HL-60 (cell line): ENCODE measurements at places on chromosomes 13 and 19.

DNA sequence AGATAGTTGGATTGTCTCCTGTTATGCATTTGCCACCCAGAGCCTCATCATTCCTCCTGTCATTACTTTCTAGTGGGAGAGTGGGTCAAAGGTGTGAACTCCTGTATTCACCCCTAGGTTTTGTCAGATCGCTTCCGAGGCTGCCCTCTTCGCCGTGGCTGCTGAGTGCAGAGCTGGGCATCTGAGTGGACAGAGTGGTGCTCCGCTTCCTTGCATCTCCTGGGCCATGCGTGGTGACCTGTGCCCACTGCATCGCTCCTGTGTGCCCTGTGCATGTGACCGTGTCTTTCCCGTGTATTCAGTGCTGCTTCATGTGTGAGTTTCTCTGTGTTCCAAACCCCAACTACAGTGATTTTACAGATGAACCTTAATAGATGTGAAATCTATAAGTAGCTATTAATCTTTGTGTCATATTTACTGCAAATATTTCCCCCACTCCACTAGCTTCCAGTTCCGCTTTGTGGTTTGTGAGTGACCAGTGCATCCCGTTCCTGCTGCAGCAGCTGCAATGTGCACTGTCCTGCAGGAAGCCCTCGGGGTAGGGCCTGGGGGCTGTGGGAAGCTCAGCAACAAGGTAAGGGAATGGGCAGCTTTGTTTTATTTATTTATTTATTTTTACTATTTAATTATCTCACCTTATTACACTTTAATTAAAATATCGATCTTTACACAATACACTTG lies 53.1 kb downstream of the C13orf46 start:
- DNase-seq: no peak

GRCh38 chr13:110869805-110870706 lies 44.8 kb downstream of the ANKRD10 start:
- DNase-seq: peak; percentile 37

- no peak for DNase-seq
Measured at GRCh38 chr13:27004866-27005265, 166.7 kb downstream of the USP12 start.

DNA sequence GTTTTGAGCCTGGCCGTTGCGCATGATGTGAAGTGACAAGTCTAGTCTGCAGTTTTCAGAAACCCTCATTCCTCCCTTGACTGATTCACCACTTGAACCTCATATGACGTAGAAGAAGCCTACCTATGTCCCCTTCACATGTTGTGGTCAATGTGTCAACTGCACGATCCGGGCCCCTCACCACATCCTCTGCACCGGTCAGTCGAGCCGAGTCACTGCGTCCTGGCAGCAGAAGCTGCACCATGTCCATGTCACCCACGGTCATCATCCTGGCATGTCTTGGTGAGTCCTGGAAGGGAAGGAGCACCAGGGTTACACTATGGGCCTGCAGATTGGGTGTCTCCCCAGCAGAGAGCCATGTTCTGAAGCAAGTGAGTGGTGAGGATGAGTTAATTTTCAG lies at the start of gene KIR2DL4:
KIR2DL4 (plus strand) TSS at position 201 of the 400 bp plus-strand sequence; CDS start at position 243, 42 bp downstream.
- no peak for DNase-seq

GRCh38 chr19:47486900-47487299 lies 2.9 kb upstream of the KPTN start:
- DNase-seq: peak; percentile 55

GRCh38 chr19:49436381-49437017 lies 4.8 kb downstream of the SLC17A7 start:
- DNase-seq: no peak

DNA sequence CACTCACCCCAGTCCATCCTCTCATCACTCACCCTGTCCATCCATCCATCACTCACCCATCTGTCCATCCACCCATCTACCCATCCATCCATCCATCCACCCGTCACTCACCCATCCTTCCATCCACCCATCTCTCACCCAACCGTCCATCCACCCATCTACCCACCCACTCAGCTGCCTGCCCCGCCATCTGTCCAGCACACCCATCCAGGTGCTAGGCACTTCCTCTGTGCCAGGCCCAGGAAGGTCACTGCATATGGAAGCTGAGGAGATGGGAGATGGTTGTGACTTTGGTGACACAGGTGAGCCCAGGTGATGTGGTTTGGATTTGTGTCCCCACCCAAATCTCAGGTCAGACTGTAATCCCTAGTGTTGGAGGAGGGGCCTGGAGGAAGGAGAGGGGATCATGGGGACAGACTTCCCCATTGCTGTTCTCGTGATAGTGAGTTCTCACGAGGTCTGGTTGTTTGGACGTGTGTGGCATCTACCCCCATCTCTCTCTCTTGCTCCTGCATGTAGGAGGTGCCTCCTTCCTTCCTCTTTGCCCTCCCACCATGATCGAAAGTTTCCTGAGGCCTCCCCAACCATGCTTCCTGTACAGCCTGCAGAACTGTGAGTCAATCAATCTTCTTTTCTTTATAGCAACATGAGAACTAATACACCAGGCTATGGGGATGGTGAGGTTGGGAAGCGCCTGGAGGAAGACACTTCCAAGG lies 15.9 kb upstream of the C13orf46 start:
- peak; percentile 25 for DNase-seq

DNA sequence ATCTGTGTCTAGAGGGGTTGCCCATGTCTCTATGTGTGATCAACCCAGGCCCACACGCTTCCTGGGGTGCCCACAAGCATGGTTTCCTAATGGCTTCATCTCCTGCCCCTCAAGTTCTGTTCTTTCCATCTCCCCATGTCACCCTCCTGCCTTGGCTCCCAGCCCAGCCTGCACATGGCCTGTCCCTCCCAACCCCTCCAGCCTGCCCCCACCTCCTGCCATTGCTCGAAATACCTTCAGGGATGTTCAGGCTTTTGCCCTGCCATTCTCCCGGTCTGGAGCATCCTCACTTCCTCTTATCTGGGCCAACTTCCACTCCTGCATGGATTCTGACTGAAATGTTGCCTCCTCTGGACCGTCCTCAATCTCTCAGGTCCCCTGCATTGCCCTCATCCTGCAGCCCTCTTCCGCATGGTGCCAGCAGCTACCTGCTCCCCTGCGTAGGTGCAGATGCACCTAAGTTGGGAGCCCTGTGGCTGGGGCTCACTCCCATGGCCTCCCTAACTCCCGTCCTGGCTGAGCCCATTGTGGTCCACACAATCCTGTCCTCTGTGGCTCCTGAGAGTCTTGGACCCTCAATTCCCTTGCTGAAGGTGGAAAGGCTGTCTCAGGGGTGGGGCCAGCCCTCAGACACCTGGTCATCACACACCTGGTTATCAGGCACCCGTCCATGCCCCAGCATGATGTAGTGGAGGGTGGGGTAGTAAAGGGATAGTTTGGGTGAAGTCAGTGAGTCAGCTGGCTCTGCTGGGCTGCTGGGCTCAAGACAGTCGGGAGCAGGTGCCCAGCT lies 152.1 kb downstream of the URI1 start:
- DNase-seq: no peak

GRCh38 chr19:38838208-38838985 lies 6.8 kb upstream of the ECH1 start:
- no peak for DNase-seq

DNA sequence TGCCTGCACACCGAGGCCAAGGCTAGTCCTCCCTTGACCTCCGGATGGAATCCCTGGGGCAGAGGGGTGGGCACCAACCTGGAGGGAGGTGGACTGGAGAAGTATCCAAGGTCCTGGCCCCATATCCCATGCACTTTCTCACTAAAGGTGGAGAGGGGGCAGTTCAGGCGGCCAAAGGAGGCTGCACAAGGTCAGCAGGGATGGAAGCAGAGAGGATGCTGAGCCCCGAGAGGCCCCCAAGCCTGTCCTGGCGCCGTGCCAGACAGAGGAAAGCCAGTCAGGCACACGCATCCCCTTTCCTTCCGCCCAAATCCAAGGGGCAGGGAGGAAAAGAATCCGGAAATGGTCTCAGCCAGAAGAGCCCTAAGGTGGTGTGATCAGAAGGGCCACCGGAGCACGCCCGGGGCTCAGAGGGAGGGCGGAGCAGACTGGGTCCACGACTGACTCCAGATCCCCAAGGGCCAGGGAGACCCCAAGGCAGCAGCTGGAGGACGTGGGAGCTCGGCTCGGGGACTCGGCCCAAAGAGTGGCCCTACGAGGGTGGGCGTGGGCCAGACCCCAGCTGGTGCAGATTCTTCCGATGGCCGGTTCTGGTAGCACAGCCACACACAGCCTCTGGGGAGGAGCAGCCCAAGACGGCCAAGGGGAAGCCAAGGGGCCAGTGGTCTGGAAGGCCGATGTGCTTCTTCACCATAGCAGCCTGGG lies 60.0 kb downstream of the MLLT1 start:
- DNase-seq: no peak

DNA sequence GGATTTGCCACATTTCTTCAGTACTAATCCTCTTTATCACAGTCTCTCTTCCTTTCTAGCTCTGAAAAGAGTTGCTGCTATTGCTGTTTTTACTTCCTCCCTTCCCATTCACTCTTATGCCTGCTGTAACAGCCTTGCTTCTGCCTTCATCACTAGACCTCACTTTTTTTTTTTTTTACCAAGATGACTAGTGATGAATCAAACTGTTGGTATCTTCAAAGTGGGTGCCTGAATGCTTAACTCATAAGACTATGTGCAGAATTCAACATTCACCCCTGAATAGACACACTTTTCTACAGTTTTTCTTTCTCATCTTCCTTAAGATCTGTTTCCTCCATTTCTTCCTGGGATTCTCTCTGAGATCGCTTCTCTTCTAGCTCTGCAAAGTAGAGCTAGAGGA lies 217.2 kb upstream of the HTR2A start:
- no peak for DNase-seq

- peak; percentile 64 for DNase-seq
Measured at GRCh38 chr13:78603240-78603957, at the start of gene POU4F1. TSS of gene POU4F1 (minus strand) at chr13:78603552. CDS start at chr13:78603326, 226 bp downstream.

DNA sequence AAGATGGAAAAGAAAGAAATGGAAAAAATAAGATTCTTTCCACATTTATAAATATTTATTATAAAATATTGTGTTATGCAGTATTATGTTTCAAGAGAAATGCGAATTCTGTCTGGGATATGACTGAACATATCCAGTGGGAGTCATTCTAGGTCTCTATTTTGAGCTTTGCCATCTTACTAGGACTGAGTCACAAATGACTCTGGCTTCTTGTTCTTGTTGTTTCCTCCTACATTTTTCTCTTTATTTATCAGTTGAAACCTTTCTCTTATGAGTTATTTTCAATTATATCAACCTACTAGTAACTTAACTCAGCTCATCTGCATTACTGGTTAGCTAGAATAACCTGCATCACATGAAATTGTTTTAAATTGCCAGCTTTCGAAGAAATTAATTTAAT lies 1247.3 kb downstream of the SLITRK1 start:
- no peak for DNase-seq

DNA sequence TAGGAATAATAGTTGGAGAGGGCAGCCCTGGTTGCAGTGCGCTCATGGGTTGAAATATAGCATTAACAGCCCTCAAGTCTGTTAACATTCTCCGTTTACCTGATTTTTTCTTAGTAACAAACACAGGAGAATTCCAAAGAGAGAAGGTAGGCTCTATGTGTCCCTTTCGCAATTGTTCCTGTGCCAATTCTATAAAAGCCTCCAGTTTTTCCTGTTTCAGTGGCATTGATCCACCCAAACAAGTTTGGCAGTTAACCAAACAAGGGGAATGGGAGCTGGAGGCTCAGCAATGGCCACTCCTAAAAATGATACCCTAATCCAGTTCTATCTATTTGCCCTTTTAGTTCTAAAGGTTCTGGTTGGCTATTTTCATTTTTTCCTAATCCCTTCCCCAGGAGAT lies 151.6 kb downstream of the ZNF486 start:
- no peak for DNase-seq

- no peak for DNase-seq
Measured at GRCh38 chr13:66532845-66533244, 697.3 kb downstream of the PCDH9 start.

GRCh38 chr19:19215792-19216191 lies 4.0 kb downstream of the NCAN start:
- no peak for DNase-seq

DNA sequence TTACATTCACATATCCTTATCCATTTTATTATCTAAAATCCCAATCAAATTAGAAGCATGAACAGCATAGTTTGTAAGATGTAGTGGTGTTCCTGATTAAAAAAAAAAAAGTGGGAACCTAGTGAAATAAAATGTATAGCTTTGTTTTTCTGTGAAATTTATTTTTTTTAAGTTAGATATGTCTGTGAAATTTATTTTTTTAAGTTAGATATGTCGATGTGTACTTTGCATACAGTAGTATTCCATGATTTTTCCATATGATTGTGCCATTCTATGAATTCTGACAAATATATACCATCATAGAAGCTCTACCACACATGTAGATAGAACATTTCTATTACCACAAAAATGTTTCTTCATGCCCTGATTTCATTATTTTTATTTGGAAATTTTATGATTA lies 6.0 kb upstream of the MAB21L1 start:
- DNase-seq: no peak

DNA sequence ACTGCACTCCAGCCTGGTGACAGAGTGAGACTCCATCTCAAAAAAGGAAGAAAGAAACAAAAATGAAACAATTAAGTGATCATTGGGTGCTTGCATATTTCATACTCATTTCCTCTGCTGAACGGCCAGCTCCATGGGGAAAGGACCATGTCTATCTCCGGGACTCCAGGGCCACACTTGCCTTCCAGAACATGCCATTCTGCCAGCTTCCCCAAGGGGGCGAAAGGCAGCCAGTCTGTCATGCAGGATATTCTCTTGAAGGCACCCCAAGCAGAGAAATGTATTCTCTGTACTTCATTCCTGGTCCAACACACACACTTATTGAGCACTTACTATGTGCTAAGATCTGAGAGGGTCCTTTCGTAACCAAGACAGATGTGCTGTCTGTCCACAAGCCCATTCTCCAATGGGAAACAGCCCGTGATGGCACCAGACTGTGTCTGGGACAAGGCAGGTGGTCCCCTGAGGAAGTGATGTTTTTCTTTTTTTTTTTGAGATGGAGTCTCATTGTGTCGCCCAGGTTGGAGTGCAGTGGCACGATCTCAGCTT lies 10.2 kb upstream of the CARM1 start:
- DNase-seq: no peak

- DNase-seq: peak; percentile 18
Measured at GRCh38 chr13:46553521-46553885, 533 bp downstream of the LRCH1 start.

- no peak for DNase-seq
Measured at GRCh38 chr13:75760131-75761021, 124.2 kb downstream of the LMO7 start.

GRCh38 chr19:21491146-21491545 lies 14.3 kb upstream of the ZNF429 start:
- no peak for DNase-seq

DNA sequence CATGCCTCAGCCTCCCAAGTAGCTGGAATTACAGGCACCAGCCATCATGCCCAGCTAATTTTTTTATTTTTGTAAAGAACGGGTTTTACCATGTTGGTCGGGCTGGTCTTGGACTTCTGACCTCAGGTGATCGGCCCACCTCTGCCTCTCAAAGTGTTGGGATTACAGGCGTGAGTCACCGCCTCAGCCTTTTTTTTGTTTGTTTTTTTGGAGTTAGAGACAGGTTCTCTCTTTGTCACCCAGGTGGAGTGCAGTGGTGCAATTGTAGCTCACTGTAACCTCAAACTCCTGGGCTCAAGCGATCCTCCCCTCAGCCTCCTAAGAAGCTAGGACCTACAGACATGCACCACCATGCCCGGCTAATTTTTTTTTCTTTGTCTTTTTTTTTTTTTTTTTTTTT lies 15.6 kb upstream of the NOTCH3 start:
- no peak for DNase-seq
